Stimulated activated CD4-positive, alpha-beta T cell treated with anti-CD3 and anti-CD28 coated beads, Interleukin-12 subunit alpha, Interleukin-12 subunit beta, amount 100 ng/mL, for 48 hours (primary cell): ENCODE measurements at places on chromosomes 1 and 21.
A peak's percentile ranks its signal among the peaks of the same experiment; 100 is the strongest.

GRCh38 chr21:14285147-14285761 is 69.3 kb downstream of the RBM11 start:
- DNase-seq: no peak

- no peak for DNase-seq
Observed at GRCh38 chr1:235266325-235266724, 61.7 kb downstream of the ARID4B start.

DNA sequence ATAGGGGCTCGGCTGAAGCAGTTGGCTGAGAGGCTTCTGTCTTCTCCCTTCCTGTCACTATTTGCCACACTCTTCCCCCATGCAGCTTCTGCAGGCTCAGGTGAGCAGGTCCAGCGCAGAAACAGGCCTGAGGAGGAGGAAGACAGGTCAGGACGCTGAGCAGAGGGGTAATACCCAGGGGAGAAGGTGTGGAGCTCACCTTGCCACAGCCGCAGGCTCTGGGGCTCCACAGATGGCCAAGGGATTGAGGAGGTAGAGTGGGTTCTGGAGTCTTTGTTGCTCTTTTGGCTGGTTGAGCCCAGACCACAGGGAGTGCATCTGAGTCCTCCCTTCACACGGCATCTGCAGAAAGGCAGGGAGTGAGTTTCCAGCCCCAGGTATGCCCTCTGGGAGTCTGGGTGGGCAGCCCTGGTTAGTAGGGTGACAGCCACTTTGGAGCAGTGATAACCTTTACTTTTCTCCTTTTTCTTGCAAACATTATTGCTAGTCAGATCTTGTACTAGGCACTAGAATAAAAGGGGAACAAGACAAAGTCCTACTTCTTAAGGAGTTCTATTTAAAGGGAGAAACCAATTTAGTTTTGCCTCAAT is 9.7 kb downstream of the EIF3I start:
- DNase-seq: no peak

GRCh38 chr1:185281245-185281644 is 35.8 kb downstream of the IVNS1ABP start:
- DNase-seq: peak; percentile 10

GRCh38 chr1:2632561-2633361 is at the start of gene MMEL1:
Gene MMEL1 (minus strand): TSS chr1:2633016. CDS start chr1:2629484, 3,532 bp downstream.
- no peak for DNase-seq

GRCh38 chr1:208134491-208134890 is 109.7 kb downstream of the PLXNA2 start:
- no peak for DNase-seq

GRCh38 chr1:199954699-199955098 is 72.8 kb upstream of the NR5A2 start:
- DNase-seq: no peak
